ENCODE measurements at places on chromosomes 12 and 14.

DNA sequence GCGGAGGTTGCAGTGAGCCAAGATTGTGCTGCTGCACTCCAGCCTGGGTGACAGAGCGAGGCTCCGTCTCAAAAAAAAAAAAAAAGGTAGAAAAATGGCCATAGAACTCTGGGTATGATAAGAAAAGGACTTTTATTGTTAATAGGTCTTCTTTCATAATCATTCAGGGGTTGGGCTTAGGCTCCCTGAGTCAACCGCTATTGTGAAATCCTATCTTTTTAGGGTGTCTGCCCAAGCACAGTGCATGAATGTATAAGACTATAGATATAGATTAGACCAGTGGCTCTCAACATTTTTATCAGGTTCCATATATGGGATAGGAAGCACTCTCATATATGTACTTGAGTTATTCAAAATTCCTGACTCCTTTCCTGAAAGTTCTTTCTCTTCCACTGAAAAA lies 48.7 kb upstream of the USP15 start:
- H3K4me1 ChIP-seq = no peaks in the 10 kb centered on the region
- H3K27me3 ChIP-seq = no peaks in the 10 kb centered on the region
- no peak overlapping the region for H3K4me3 ChIP-seq
- DNase-seq = no peak
- H3K27ac ChIP-seq = no peak overlapping the region

- no peak for DNase-seq
- H3K27me3 ChIP-seq = peaks cover 43% of the 10 kb centered on the region
- H3K4me3 ChIP-seq = no peak overlapping the region
- no peaks in the 10 kb centered on the region for H3K4me1 ChIP-seq
Measured at GRCh38 chr12:132471011-132471857, 18.7 kb upstream of the FBRSL1 start.

- no peaks in the 10 kb centered on the region for H3K27me3 ChIP-seq
- H3K27ac ChIP-seq = no peak overlapping the region
- DNase-seq = no peak
- H3K4me1 ChIP-seq = no peaks in the 10 kb centered on the region
- no peak overlapping the region for H3K4me3 ChIP-seq
- H3K36me3 ChIP-seq = no peaks in the 10 kb centered on the region
Measured at GRCh38 chr14:36738269-36738668, 76.6 kb downstream of the PAX9 start.

DNA sequence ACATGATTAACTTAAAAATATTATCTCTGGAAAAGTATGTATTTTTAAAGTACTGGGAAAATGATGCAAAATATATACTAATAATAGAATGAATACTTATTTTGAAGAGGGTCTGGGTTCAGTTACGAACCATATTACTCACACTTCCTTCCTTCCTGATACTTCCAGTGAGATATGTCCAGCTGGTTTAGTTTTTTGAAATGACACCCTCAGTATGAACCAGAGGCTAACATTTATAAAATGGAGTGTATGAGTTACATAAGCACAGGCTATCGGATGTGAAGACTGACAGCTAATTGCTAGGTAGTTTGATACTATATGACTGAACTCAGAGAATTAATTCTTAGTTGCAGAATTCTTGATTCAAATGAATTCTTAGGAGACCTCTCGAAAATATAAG lies 122.9 kb downstream of the OTOGL start:
- no peaks in the 10 kb centered on the region for H3K4me1 ChIP-seq
- no peak overlapping the region for H3K4me3 ChIP-seq
- H3K36me3 ChIP-seq = no peaks in the 10 kb centered on the region
- no peaks in the 10 kb centered on the region for H3K27me3 ChIP-seq
- no peak overlapping the region for H3K27ac ChIP-seq

Measured in H1 (cell line).